ENCODE measurements at places on chromosomes 12 and 14. TPM values are rescaled to one million over a fixed set of nuclear protein-coding genes. Genes with fewer than 3 reads are reported as not detected.

- no peak for DNase-seq
These were observed 165.6 kb downstream of the HELB start for GRCh38 chr12:66467932-66468331.

DNA sequence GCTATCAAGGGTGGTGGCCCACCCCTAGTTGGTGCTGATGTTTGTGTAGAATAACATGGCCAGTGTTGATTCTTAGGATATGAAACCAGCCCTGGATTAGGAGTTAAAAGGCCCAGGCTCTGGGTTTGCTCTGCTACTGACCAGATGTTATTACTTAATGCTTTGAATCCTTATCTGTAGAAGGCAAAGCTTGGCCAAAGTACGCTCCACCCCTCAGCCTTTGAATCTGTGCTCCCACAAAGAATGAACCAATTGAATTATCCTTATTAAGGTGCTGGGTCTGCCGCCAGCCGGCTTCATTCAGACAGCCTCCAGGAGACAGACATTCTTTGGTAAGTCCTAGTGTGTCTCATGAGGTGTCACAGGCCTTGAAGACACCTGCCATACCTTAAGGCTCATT is 41.8 kb downstream of the AKAP3 start:
- no peak for DNase-seq

- DNase-seq = peak; percentile 83
These were observed at the start of gene EEF1AKMT3 for GRCh38 chr12:57772429-57773322. TSS of gene EEF1AKMT3 (plus strand) at chr12:57772614. CDS start at chr12:57772725, 111 bp downstream.

DNA sequence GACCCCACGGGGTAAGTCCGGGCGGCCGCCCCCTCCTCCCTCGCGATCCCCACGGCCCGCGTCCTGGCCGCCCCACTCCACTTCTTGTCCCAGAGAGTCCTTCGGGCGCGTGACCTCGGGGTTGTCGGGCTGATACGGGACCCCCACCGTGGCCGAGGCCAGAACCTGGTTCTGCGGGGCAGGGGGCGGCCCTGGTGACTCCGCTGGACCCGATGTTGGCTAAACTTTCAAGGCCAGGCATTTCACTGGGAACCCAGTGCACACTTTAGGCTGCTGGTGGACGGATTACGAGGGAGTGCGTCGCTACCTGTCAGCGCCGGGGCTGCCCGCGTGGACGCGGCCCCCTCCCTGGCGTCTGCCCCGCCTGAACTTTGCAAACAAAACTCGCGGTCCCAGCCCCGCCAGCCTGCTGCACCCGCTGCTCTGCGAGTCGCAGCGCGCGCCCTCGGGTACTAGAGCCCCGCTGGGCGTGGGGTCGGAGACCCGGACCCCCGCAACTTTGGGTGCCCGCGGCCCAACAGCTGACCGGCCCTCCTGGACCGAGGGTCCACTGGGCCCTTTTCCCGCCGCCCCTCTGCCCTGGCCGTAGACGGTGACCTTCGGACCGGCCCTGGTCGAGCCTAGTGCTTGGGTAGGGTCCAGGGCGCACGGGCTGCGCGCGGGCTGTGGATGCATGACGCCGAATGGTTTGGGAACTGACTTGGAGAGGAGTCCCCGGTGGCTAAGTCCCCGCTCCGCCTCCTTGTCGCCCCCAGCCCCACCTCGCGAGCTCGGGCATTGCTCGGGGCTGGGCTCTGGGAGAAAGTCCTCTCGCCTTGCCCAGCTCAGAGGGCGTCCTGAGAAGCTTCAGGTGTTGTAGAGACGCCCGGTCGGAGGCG is 624 bp downstream of the RIN3 start:
- DNase-seq = no peak

DNA sequence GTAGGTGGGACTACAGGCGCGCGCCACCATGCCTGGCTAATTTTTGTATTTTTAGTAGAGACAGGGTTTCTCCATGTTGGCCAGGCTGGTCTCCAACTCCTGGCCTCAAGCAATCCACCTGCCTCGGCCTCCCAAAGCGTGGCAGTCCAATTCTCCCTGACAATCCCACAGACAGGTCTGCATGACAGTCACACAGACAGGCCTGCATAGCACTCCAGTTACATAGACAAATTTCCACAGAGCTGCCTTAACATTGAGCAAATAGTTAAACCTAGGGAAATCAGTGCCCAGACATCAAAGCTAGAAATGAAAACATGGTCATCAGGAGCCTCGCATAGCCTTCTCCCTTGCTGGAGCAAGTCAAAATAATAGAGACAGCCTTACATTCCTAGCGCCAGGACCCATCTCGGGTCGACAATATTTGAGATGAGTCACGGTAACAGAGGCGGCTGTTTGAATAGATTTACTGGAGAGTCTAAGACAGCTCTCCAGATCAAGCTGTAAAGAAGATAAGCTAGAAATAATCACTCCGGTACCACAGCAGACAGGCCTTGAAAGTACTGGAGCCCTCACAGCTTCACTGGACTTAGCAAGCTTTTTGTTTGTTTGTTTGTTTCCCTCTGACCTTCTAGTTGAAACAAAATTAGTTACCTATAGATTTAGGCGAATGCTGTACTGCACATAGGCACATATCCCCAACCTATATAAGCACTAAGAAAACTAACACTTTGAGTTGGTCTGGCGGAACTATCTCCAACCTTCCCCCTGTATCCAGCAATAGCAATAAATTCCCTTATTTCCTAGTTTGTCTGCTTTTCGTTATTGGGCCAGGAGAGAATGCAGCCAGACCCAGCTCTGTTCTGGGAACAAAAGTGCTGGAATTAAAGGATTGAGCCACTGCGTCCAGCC is 23.8 kb upstream of the PYROXD1 start:
- no peak for DNase-seq

GRCh38 chr14:97524589-97525319 is 727.6 kb downstream of the VRK1 start:
- DNase-seq = no peak

Gene SDS
- total RNA-seq = 0.28 TPM

Data from heart left ventricle (tissue), 16 donors.